ENCODE measurements at places on chromosomes 5 and 9.

DNA sequence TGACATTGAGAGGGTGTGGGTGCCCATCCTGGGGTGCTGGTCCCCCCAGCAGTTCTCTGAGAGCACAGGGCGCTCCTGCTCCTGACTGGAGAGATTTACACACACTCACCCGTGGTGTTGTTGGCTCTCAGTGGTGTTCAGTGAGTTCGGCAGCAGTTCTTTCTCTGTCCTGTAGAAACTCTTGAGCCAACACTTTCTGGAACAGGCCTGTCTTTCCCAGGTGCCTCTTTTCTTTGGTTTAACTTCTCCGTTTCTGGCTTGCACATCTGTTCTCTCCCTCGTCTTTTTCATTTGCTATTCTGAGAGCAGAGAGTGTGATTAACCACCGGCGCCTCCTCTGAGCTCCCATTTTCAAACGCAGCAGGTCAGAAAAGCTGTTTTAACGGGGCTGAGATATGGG is 284.5 kb downstream of the IRX2 start:
- no peak for DNase-seq

GRCh38 chr5:159386028-159386711 is 55.9 kb upstream of the IL12B start:
- no peak for DNase-seq

- DNase-seq = no peak
Observed at GRCh38 chr9:75132244-75132643, 43.9 kb downstream of the OSTF1 start.

- DNase-seq = no peak
Observed at GRCh38 chr9:95642189-95642588, 125.4 kb upstream of the PTCH1 start.

DNA sequence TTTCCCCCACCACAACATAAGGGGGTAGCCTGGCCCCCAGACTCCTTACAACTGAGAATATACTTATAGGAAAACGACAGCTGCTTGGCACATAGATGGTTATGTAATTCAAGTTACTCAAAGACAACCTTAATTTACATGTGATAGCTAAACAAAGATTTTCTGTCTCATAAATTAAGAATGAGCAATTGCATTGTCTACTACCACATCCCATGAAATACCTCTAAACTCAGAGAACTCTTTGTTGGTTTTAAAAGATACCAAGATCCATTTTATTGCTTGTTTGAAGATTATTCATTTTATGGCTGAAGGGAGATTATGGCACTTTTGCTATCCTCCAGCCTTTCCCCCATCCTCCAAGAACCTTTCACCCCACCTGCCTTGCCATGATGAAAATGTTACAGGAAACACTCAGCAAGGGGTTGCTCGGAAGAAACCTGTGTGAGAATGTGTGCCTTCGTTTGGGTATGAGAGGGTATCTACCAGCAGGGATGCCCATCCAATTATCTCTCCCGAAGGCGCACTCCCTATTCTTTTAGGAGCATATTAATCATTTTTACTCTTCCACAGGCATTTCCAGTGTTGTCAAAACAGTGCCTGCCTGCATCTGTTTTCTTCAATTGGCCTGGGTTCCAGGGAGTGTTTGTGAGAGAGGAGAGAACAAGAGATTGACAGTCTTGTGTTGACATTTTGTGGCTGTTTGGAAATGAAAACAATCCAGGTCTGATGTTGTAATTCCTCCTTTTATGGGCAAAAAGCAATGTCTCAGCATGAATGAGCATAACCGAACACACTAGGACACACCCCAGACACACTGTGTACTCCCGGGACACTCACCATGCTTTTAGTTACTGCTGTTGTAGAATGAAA is 208.0 kb upstream of the ANKRD55 start:
- no peak for DNase-seq

GRCh38 chr5:50576686-50577256 is 89.7 kb upstream of the PARP8 start:
- no peak for DNase-seq

- DNase-seq = no peak
Observed at GRCh38 chr5:14184082-14184481, 40.9 kb downstream of the TRIO start.

DNA sequence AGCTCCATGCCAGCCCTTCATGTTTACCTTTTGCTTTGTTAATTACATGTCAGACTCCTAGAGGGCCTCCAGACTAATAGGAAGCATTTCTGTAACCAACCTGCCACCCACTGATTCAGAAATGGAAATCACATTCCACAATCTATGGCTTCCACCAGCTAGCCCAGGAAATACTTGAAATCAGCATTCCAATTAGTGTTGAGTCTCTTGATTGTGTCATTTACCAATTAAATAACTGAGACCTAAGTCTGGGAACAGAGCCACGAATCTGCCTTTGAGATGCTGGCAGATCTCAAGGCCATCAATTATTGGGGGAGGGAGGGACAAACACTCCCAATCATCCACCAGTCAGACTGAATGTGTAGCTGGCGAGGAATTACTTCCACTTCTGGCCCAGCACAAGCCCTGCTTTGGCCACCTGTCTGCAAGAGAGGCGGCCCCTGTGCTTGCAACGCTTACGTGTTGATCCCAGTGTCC is 27.4 kb upstream of the SAP30L start:
- no peak for DNase-seq

DNA sequence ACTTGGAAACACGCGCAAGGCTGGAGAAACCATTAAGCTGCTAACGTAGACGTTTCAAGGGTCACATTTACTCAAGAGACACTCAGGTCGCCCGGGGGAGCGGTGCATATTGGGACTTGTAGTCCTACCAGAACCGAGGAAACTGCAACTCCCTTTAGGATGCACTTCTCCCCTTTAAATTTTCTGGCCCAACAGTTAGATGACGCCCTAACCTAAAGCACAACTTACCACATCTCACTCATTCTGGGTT is 384 bp upstream of the DMXL1 start:
- DNase-seq = no peak

- DNase-seq = no peak
Observed at GRCh38 chr5:32511776-32512374, 67.3 kb upstream of the ZFR start.

GRCh38 chr5:75496026-75496425 is 15.4 kb downstream of the CERT1 start:
- DNase-seq = no peak

DNA sequence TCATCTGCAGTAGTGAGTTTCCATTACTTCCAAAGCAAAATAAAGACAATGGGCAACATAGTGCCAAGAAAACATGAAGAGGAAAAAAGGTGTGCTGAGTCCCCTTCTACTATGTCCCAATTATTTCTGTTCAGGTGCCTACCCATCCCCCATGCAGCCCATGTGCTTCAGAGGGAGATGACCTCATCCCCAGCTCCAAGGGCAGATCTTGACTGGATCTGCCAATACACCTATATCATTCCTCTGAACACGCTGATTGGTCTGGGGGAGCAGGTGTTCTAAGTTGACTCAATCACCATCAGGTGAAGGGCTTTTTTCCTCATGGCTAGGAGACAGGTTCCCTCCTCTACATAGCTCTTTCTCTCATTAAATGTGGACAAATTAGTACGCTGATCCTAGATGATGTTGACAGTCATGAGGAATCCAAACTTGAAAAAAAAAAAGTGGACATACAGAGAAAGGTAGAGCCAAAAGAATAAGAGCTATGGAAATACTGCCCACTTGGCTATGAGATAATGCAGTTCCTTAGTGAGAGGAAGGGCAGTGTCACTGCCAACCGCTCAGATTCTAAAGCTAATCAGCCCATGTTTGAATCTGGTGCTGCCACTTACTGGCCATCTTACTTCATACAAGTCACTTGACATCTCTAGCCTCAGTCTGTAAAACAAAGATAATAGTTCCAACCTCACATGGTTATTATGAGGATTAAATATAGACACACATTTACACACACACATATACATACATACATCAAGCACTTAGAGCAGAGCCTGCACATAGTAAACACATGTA is 23.1 kb downstream of the PRELID2 start:
- DNase-seq = no peak

DNA sequence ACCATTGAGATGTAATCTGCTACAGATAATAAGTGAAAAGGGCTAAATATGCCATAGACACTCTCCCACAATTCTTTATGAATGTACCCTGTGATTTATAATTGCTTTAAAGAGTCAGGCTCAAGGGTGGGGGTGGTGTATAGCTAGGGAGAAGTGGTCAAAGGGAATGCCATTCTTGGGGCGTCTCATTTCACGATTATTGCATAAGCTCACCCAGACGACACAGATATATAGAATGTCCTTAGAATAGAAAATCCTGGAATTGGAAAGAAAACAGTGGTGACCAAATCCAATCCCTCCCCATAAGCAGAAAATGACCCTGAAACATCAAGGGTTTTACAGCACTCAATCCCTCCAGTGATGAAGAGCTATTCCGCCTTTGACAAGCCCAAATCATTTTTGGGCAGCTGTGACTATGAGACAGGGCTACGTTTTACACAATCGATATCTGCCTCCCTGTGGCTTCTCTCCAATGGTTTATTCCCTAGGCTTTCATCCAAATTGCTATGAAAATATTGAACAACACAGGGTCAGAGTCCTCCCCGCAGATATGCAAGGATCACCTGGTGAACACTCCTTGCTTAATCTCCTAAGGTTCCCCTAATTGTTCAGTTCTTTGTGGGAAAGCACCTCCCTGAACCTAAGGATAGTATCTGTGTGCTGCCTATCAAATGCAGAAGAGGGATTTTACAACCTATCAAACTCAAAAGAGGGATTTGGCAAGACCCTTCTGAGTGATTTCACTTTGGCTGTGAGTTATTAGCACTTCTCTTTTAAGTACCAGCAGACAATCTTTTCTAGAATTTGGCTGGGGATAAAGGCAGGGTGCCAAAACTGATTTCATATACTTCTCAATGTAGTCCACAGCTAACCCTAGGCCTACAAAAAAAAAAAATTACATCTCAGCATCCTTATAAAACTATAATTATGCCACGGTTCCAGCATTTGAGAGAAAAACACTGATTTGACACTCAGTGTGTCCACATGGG is 144.9 kb upstream of the CDH6 start:
- DNase-seq = no peak

DNA sequence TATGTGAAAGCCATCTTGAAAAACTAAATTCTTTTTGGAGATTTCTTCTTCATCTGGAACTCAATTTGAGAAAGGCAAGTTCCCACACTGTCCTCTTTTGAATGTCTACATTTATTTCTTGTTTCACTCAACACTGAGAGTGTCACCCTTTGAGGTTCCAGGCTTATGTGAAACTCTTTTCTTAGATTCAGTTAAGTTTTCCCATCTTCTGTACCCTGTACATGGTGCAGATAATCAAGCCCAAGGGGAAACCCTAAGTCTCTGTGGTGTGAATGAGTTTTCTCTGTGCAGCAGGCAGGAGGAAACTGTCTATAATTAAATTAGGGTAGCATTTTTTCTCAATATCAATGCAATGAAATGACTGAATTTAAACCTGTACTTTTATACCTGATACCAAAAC is 72.3 kb upstream of the PRLR start:
- DNase-seq = no peak

DNA sequence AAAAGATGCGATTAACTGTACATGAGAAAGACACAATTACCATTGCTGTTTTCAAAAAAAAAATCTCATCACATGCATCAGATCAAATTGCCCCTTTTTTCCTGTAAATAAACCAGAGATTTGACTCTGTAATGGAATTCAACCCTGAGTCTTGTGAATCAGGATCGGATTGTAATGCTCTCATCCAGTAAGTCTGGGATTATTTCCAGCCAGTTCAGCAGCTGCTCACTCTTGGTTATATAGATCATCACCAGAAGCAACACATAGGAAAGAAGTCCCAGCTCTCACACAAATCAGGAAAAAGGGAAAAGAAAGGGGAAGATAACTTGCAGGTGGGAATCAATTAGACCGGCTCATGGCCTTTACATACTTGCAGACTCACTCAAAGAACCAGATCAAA is 97.8 kb upstream of the SPOCK1 start:
- no peak for DNase-seq

DNA sequence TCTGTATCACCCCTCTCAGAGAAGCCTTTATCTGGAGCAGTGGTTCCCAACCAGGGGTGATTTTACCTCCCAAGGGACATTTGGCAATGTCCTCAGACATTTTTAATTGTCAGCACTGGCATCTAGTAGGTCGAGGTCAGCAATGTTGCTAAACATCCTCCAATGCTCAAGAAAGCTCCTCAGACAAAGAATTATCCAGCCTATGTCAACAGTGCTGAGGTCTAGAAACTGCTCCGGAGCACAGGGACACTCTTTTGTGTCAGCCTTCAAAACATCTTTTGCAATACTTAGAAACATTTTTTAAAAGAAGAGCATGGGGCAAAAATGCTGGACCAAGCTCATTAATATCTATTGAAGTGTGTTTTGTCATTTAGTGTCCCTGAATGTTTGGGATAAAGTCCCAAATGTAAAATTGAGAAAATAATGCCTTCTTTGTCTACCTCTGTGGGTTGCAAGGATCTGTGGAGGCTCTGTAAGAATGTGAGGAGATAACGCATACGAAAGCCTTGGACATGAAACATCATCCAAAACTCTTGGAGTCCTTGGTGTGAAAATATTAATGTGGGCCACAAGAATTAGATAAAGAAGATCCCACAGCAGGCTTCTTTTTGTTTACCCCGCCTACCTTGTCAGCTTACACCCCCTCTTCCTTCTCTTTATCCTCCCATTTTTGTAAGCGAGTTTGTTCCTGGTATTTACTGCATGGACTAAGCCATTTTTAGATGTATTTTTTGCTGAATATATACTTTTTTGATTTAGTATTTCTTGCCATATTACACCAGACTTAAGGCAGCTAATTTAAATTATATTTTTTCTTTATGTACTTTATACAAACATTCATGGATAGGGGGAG is 193.5 kb downstream of the CD180 start:
- no peak for DNase-seq
